HFF-Myc (cell line): ENCODE measurements at places on chromosomes 2 and 18.

DNA sequence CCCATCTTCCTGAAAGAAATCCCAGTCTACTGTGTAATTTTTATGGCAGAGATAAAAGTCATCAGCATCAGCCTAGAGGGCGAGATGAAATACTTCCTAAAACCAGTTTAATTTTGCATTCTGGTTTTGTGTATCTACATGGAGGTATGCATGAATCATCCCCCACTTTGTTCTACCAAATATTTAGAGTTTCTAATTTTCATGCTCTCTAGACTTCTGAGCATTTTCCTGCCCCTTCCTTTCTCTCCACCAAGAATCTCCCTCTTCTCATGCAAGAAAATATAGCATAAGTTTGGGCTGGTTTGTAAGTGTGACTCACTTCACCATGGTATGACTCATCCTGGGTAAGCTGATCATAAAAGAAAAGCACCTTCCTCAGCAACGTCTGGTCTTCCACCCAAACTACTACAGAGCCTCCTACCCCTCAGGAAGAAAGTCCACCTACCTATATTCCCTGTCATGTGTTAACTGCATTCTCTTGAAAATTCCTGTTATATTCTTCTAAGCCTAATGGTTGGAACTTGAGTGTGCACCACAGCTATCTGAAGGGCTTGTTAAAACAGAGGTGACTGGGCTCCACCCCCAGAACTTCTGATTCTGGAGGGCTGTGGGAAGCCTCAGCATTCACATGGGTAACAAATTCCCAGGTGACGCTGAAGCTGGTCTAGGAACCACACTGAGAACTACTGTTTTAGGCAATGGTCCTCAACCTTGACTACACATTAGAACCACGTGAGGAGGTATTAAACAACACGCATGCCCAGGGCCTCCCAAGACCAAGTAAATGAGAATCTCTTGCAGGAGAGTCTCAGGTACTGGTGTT lies 37.4 kb upstream of the RAPGEF4 start:
- peak; percentile 92 for DNase-seq

GRCh38 chr2:164761737-164762460 lies 79.7 kb downstream of the COBLL1 start:
- no peak for DNase-seq

DNA sequence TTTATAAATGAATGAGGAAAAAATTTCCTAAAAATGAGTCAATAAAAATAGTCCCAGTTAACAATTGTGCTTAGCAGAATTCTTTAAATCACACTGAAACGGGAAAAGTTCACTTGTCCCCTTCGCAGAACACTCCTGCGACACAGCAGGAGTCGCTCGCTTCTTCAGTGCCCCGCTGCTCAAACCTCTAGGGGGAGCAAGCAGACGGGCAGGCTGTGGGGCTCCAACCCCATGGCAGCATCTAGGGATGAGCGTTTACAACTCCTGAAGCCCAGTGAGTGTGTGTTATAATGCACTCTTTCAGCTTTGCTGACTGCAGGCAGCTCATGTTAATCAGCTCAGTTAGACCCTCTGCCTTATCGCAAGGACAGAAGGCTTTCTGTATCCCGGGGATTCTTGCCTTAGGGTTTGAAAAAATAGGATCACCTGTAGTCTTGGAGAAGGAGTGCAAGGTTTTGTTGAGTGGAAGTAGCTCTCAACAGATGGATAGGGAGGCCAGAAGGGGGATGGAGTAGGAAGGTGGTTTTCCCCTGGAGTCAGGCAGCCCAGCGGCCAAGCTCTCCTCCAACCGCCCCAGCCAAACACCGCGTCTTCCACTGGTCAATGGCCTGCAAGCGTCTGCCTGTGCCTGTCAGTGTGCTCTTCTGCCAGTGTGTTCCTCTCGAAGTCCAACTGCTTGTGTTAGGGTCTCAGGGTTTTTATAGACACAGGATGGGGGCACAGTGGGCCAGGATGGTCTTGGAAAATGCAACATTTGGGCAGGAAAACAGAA lies 1977.7 kb upstream of the LRRTM1 start:
- no peak for DNase-seq

- DNase-seq = no peak
These were observed 13.8 kb downstream of the CELF4 start for GRCh38 chr18:37551846-37552245.

GRCh38 chr2:234495251-234496054 lies 1.4 kb downstream of the ARL4C start:
- DNase-seq = no peak

GRCh38 chr18:31619291-31619690 lies 27.6 kb downstream of the TTR start:
- DNase-seq = no peak

GRCh38 chr2:220194630-220195584 lies 567.5 kb downstream of the SLC4A3 start:
- DNase-seq = no peak

DNA sequence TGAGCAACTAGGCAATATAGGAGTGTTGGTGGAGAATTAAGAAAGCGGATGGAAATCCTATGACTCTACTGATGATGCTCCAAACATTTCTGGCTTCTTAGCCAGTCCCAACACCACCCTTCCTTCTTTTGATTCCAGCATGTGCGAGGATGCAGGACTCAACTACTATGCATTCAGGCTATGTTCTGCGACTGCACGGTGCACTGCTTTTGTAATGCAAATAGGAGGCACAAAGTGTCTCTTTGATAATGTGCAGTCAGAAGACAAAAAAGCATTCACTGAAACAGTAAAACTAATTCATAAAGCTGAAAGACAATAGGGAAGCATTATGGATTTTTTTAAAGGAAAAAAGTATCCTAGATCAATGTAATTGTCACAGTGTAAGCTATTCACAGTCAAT lies 106.7 kb downstream of the MEIS1 start:
- no peak for DNase-seq

DNA sequence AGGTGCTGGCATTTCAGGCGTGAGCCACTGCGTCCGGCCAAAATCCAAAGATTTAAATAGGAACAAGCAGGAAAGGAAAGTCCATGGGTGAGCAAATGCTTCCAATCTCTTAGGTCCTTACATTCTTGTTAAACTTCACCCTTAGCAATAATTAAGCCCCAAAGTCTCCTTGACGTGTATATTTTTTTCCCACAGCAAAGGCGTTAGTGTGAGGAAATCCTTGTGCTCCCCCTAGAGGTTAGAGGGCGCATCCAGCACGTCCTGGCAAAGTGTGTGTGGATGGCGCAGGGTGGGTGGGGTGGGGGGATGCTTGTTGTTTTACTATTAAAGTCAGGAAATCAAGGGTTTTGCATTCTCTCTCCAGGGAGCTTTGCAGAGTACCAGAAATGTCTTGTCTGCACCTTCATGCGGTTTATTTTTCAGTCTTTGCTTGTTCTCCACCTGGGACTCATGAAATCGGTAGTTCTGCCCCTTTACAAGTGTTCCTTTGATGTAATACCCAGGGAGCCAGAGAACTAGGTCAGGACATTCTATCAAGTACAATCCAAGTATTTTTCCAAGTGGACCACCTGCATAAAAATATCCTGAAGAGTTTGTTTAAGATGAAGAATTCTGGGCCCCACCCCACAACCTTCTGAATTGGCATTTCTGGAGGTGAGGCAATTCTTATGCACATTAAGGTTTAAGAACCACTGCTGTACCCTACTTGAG lies 22.2 kb upstream of the ITSN2 start:
- no peak for DNase-seq

DNA sequence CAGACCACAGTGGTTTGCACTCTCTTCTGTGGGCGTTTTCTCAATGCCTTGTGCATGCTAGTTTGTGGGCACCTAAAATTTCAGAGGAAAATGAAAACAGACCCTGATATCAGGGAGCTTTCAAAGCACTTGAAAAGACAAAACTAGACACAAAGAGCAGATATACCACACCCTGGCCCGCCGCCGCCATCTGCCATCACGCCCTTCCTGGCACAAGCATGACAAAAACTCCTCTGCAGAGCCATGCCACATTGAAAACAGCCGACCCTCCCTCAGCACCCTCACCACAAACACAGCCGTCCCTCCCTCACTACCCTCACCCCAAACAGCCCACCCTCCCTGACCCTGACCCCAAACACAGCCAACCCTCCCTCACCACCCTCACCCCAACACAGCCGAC lies 84.8 kb upstream of the RAB6C start:
- no peak for DNase-seq

DNA sequence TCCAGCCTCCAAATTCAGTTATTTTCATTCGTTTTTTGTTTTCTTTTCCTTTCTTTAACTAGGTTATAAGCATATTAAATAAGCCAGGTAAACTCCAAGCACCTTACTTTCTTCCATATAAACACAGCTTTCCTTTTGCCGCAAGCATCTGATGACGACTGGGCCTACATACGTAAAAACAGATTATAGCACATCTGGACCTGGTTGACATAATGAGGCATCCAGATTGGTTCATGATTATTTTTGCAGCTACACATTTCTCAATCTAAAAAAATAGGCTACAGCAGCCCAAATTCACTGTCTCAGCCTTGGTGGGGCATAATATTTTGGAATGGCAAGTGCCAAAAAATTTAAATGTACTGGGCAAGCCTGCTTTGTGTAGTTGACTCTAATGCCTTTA lies 7.7 kb downstream of the CYP1B1 start:
- no peak for DNase-seq

DNA sequence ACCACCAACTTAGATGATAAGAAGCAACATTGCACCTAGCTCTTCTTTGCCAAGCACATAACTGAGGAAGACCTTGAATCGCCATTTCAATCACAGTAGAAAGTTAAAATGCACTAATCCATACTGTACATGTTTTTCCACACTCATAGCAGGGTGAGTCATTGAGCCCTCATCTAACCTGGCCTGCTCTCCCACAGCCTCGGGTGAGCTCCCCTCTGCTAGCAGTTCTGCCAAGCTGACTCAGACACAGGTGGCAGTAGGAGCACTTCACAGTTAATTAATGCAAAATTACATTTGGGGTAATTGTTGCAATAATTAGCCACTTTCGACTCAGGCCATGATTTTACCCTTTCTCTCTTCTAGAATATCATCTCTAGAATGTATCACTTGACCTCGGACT lies 1632.8 kb upstream of the CELF4 start:
- DNase-seq = no peak

DNA sequence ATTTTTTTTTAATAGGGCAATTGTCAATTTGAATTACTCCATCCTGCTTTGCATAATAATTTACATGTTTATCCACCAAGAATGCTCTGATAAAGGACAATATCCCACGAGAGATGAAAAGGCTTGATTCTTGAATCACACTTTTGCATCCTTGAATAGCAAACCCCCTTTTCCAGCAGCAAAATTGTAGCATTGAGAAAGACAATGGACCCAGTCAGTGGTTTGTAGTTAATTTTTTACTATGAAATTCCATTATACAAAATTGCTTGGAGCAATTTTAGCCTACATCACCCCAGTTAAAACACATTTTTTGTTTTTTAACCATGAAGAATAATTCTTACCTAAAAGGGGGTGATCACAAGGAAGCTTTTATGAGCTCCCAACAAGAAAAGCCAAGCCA lies 255.1 kb downstream of the RND3 start:
- DNase-seq = no peak

DNA sequence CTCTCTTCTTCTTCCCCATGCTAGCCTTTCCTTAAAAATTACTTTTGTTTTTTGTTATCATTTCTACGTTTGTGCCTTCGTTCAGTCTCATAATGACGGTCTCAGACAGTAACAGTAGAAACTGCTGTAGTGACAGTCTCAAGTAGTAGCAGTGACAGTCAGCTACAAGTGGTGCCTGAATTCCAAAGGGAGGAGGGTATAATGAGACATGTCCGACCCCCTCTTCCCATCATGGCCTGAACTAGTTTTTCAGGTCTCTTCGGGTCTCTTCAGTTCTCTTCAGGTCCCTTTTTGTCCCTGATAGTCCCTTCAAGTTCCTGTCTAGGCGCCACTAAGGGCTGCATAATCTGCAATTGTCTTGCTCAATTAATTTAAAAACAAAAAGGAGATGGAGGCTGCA lies 12.6 kb downstream of the TMEM131 start:
- no peak for DNase-seq

GRCh38 chr2:61218817-61219170 lies 56.8 kb downstream of the C2orf74 start:
- DNase-seq = no peak

GRCh38 chr2:1981850-1982249 lies 237.5 kb upstream of the PXDN start:
- DNase-seq = no peak

- no peak for DNase-seq
These were observed 308.8 kb downstream of the PRKCE start for GRCh38 chr2:45960057-45960863.

- DNase-seq = no peak
These were observed 159.0 kb upstream of the CCDC195 start for GRCh38 chr2:224875153-224875552.

- no peak for DNase-seq
These were observed 85.7 kb downstream of the SUCLG1 start for GRCh38 chr2:84373391-84373790.

GRCh38 chr18:60385693-60386092 lies 13.1 kb upstream of the MC4R start:
- DNase-seq = no peak

GRCh38 chr2:23432531-23432930 lies 47.6 kb downstream of the KLHL29 start:
- no peak for DNase-seq

DNA sequence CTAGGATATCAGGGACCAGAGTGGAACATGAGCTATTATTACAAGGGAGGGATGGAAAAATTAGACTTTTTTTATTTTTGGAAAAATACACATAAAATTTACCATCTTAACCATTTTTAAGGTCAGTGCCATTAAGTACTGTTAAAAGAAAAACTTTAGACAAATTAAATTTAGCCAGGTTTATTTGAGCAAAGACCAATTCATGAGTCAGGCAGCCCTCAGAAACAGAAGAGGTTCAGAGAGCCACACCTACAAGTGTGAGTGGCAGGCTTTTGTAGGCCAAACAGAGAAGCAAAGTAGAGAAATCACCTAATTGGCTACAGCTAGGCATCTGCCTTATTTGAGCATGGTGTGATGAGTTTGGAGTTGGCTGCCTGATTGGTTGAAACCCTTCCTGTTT lies 301.3 kb upstream of the RAB12 start:
- DNase-seq = no peak

DNA sequence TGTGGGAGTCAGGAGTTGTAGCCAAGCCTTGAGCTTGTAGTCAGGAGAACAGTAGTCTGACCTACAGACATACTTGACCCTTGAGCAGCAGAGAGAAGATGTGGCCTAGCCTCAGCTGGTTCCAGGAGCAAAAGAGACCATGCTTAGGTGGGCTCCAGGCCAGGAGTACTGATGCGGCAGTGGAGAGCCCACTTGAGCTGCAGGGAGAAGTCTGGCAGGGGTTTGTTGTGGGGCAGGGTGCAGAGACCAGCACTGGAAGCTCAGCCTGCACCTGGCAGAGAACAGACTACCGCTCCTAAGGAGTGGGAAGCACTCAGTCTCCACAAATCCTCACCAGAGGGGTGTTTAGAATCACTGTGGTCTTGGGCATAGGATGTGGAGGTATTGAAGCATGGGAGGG lies 197.9 kb downstream of the TPGS2 start:
- DNase-seq = no peak

GRCh38 chr2:23122681-23123215 lies 262.2 kb upstream of the KLHL29 start:
- no peak for DNase-seq
